ENCODE measurements at places on chromosomes 5 and 9.

GRCh38 chr5:45793638-45794532 lies 97.7 kb upstream of the HCN1 start:
- DNase-seq: no peak

- DNase-seq: no peak
Measured at GRCh38 chr5:33857037-33857436, 34.8 kb downstream of the ADAMTS12 start.

DNA sequence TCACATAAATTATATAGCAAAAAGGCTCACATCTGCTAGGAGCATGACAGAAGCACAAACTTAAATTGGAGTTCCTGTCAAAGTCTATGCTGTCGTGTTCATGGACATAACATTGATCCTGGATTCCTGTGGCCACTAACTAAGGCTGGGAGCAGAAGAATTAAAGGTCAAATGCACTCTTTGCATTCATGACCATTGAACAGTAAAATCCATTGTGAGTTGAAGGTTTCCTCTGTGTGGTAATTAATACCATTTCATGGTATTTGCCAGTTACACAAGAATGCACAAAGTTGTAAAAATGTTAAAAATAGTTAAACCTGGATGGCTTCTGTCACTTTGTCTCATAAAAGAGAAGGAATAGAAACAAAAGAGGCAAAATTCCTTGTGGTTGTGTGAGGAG lies 242.6 kb downstream of the NPR3 start:
- no peak for DNase-seq

DNA sequence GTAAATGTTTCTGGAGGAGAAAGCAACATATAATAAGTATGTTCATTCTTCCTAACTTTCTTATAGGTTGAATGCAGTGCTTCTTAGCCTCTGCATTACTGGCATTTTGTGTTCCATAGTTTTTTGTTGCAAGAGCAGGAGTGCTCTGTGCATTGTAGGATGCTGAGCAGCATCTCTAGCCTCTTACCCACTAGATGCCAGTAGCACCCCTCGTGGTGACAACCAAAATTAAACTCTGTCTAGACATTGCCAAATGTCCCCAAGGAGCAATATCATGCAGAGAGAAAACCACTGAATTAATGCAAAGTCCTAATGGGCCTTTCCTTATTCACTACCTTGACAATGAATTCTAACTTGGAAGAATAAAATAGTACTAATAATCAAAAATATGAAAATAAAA lies 147.0 kb downstream of the GLIS3 start:
- DNase-seq: no peak

DNA sequence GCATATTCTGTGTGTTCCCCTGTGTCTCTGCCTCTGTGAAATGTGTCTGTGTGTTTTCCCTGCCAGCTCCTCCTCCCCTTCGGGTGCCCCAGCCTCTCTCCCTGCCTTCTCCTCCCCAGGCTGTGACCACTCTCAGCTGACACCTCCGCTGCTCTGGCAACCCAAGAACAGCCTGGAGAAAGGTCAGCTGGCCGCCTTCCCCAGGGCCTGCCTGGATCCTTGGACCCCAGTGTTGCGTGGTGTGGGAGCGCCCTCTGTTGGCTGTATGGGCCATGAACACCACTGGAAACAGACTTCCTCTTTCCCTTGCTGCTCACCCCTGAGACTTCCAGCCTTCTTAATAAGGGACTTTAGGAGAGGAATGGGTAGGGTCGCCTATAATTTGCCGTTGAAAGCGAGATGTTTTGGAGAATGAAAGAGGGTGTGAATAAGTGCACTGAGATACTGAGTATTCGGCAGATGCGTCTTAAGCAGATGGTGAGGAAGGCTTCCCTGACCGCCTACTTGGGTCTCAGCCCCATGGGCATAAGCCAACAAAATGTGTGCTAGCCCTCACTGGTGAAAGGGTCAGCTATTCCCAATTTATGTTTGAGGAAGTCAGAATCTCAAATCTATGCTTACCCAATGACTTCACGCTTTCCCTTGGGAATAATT lies 114.9 kb upstream of the TRIM32 start:
- DNase-seq: no peak

GRCh38 chr5:156640691-156641241 lies 209.3 kb upstream of the PPP1R2B start:
- no peak for DNase-seq

- DNase-seq: no peak
Measured at GRCh38 chr5:100464418-100464817, 70.8 kb upstream of the FAM174A start.

GRCh38 chr5:120388016-120388781 lies 75.9 kb upstream of the PRR16 start:
- no peak for DNase-seq

DNA sequence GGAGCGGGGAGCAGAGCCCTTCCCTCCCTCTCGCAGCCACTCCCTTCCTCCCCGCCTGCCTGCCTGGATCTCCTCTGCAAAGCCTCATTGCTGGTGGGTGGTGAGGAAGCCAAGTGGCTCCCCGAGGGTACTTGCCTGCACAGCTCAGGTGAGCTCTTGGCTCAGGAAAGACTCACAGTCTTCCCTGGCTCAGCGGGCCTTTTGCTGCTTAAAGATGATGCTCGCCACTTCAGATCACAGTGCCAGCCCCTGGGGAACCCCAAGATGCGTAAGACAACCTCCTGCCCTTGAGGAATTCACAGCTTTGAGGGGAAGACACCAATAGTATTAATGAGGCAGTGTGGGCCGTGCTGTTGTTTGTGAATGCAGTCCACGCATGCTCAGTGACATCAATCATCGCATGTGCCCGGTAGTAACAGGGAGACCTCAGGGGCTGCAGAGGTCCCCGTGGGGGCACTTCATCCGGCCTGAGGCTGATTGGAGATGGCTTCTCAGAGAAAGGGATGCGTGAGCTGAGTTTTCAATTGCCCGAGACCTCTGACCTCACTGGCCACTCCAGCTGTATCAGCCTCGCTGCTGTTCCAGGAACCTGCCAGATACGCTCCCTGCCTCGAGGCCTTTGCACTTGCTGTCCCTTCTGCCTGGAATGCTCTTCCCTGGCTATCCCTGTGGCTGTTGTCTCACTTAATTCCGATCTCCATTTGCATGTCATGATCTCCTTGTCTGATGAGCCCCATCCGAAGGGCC lies 36.8 kb downstream of the ERGIC1 start:
- DNase-seq: no peak

DNA sequence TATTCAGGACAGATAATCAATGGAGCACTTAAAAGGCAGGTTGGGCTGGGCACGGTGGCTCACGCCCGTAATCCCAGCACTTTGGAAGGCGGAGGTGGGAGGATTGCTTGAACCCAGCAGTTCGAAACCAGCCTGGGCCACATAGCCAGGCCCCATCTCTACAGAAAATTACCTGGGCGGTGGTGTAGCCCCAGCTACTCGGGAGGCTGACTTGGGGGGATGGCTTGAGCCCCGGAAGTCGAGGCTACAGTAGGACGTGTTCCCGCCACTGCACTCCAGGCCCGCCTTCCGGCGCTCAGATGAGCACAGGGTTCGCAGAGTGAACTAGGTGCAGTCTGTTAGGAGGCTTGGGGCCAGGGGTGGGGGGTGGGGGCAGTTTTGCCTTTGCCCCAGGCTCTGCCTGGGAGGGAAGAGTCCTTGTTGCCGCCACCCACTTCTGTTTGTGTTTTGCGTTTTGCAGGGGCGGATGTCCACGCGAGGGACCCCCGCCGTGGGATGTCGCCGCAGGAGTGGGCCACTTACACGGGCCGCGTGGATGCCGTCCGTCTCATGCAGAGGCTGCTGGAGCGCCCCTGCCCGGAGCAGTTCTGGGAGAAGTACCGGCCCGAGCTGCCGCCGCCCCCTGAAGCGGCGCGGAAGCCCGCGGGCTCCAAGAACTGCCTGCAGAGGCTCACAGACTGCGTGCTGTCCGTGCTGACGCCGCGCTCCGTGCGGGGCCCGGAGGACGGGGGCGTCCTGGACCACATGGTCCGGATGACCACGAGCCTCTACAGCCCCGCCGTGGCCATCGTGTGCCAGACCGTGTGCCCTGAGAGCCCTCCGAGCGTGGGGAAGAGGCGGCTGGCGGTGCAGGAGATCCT lies 85.2 kb downstream of the ANKRD33B start:
- no peak for DNase-seq

DNA sequence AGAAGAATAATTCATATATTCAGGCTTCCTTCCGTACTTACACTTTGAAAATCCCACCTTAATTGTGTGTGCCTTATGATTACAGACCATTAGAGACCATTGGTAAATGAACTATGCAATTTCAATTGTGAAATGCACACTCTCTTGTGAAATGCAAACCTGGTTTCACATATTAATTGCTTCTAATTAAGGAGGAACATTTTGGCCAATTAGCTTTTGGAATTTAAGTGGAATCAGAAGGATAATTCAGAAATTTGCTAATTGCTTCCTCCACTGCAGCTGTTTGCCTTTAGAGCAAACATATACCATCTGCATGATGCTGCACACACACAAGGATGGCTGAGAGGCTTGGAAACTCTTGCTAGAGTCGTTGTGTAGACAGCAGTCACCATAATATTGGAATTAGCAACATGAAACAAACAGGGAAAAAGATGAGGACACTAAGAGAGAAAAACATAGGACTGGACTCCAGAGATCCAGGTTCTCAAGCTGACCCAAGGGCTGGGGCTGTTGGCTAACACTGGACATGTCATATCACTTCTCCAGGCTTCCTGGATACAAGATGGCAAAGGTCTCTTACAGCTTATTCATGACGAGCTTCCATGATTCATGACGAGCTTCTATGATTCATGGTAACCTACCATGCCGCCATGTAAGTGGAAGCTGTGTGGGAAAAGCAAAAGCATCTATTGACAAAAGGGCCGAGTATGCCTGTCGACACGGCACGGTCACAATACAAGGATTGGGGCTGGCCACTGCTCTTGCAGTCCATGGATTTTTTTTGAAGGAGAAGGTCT lies 78.0 kb downstream of the PTCH1 start:
- no peak for DNase-seq
